Activated CD8-positive, alpha-beta memory T cell treated with anti-CD3 and anti-CD28 coated beads for 1 hour (primary cell): ENCODE measurements at places on chromosomes 16 and 17.

DNA sequence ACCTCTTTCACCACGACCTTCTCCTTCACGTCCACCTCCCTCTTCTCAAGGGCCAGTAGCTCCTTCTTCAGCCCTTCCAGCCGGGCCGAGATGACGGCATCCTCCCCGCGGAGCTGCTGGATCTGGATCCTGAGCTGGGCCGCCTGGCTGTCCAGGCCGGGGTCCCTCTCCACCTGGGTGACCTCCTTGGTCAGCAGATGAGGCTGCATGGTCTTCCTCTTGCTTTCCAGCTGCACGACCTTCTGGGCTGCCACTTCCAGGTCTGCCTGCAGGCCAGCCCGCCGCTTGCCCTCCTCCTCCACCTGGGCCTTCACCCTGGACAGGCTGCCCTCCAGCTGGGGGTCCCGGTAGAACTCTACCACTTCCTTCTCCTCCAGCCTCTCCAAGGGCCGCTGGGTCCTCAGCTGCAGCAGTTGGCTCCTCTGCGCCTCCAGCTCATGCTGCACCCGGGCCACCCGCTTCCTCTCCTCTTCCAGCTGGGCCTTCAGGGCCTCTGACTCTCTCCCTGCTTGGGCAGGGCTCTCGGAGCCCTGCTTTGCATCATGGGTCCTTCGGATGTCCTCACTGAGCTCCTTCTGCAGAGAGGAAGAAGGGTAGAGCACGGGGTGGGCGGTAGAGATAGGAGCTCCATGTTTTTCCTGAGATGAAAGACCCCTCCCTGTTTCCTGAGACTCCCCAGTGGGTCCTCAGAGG is 9.5 kb downstream of the CDK3 start:
- DNase-seq: no peak

DNA sequence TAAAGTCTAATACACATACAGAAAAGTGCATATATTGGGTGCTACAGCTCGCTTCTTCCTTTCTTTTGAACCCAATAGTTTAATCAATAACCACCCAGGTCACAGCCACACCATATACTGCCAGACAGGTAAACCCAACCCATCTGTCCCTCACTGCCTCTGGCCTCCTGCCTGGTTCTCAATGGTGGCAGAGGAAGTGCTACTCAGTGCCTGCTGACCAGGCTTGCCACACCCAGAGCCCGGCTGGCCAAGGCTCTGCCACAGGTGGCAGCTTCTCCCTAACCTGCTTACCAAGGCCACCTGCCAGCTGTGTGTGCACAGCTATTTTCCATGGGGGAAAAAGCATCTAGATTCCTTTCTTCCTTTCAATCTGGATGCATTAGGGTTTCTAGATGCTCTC is 584 bp downstream of the PMP22 start:
- DNase-seq: no peak

- DNase-seq: no peak
Measured at GRCh38 chr16:66911801-66912200, 6.9 kb downstream of the CDH16 start.

- no peak for DNase-seq
Measured at GRCh38 chr17:70675070-70675590, 505.8 kb downstream of the KCNJ2 start.

- DNase-seq: no peak
Measured at GRCh38 chr17:48056246-48056745, 8.1 kb downstream of the NFE2L1 start.

- DNase-seq: no peak
Measured at GRCh38 chr17:47803751-47804150, 17.8 kb downstream of the OSBPL7 start.

GRCh38 chr16:26041952-26042668 is 350.4 kb downstream of the HS3ST4 start:
- DNase-seq: no peak

GRCh38 chr17:44960691-44961090 is 7.4 kb downstream of the C1QL1 start:
- DNase-seq: no peak

- DNase-seq: no peak
Measured at GRCh38 chr16:89949756-89950155, 1.2 kb downstream of the DEF8 start.

- DNase-seq: no peak
Measured at GRCh38 chr17:44965481-44966234, 2.4 kb downstream of the C1QL1 start.

DNA sequence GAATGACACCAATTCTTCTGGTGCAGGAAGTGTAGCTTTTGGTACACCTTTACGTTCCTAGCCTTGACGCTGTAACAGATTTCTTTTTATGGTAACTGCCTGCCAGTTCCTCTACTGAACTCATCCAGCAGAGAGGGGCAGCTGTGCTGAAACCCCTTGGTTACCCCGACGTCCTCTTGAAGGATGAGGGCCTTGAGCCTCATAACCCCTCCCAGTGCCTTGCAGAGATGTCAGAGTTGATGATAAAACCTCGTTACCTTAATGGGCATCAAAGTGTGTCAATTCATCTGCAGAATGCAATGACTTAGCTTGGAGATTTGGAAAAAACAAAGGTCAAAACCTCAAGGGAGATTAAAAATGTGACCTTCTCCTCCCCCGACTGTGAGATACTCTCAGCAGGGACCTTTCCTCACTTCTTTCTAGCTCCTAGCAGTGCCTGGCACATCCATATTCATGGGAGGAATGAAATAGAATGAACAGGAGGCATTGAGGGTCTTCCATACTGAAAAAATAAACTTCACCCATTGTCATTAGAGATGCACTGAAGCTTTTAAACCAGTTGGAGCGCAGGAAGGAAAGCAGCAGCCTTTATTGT is 69.2 kb downstream of the SDR42E1 start:
- DNase-seq: no peak

GRCh38 chr17:79497777-79498348 is 113.0 kb downstream of the RBFOX3 start:
- DNase-seq: no peak

DNA sequence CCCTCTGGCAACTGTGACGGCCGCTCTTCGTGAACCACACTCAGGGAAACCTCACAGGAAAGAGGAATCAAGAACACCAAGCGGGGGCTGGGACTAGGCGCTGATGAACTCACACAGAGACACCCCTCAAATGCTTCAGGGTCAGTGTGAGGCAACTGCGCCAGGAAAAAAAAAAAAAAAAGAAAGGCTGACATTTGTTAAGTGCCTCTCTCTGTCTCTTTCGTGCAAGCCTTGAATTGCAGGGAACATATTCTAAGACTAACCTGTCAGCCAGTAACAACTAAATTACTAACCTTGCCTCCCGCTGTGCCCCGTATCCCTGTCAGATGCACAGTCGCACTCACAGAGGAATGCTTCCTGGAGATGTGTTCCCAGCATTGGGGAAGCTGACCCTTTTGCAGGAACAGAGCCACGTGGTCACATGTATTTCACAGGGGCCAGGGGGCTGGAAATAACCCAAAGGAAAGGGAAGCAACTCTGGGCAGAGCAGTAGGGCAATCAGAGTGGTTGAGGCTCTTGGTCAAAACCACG is 247.8 kb downstream of the XYLT1 start:
- DNase-seq: no peak

DNA sequence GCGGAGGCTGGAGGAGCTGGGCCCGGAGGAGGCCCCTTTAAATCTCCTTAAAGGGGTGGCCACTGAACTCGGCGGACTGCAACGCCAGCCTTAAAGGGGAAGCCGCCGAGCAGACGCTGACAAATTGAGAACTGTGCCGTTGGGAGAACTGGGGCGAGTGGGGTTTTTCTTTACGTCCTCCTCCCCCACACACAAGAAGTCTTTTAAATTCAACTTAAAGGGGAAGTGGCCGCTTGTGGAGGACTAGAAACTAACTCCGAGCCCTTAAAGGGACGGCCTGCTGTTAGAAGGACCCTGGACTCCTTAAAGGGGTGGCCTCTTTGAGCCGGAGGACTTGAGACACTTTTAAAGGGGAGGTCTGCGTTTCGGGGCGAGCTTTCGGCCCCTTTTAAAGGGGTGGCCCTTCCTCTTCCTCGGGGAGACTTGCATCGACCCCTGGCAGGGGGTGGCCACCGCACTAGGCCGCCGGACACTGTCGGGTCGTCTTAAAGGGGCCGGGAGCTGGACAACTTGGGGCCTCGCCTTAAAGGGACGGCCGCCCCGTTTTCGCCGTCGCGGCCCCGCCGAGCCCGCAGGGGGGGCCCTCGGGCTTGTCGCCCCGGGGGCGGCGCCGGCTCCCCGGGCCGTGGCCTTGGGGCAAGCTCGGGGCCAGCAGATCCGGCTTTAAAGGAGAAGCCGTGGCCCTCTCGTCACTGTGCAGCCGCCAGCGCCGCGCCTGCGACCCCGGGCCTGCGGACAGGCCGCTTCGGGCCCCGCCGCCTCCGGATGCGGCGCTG is 688 bp downstream of the FBRS start:
- DNase-seq: peak; percentile 47

DNA sequence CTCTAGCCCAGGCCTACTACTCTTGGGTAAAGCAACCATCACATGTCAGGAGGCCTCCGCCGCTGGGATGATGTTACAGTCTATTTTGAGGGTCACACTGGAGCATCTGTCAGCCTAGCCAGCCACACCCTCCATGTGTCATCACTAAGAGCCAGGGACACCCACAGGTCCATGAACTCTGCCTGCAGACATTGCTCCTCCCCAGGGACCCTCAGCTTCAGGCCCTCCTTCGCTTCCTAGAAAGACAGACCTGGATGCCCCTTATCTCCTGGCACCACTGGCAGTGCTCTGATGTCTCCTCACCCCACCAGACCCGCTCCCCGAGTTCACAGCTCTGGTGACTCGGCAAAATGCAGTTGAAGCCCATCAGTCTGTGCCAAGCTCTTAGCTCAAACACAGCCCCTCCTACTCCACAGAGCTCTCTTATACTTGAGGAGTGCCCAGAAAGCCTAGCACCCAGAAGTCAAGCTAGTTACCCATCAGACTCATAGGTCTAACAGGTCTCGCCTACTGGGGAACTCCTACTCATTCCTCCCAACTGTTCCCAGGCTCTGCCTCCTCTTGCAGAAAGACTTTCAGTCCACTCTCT is 5.9 kb downstream of the RANBP10 start:
- DNase-seq: no peak

- no peak for DNase-seq
Measured at GRCh38 chr17:80782536-80783427, 208.9 kb upstream of the CHMP6 start.

DNA sequence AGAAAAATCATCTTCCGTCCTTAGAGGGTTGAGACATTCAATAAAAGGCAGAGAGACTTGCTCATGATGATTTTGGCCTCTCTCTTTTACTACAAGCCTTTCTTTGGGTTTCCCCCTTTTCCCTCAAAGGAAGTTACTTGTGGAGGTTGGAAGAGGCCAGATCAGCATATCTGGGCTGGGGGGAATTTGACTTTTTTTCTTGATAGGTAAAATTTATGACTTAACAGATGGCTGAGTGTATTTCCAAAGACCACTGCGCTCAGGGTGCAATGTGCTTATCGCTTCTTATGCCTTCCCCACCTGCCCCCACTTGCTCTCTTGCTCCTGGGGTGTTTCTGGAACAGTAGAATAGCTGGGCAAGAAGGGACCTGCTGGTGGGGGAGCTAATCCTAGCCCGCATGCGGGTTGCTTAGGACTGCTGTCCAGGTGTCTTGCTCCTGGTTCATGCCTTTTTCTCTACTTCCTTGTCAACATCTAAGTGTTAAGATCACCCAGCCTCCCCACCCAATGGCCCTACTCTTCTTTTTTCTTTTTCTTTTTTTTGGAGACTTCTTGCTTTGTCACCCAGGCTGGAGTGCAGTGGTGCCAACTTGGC is 131.9 kb downstream of the MSI2 start:
- no peak for DNase-seq

- DNase-seq: no peak
Measured at GRCh38 chr17:13568582-13569397, 32.9 kb downstream of the HS3ST3A1 start.
